ENCODE measurements at places on chromosomes 1 and 21.

DNA sequence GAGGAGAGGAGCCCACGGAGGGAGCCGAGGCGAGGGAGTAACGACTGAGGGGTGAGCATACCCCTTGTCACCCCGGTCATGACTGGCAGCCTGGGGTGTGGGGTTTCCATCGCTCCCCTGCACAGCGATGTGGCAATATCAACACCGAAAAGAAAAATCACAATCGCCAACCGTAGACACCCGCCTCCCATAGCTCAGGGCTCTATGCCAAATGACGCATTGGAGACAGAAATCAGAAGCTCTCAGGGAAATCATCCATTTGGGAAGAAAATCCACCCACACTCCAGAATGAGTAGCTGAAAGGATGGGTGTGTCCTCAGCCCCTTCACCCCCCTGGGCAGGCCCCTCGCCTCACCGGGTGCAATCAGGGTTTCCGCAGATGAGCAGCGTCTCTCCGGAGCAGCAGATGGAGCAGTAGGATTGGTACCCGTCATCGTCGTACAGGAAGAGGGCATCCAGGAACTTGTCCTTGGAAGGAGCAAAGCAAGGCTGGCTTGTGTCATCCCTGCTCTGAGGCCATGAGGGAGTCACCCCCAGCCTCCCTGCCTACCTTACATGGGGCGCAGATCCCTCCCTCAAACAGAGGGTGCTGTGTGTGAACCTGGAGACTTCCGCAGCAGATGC is 2.5 kb downstream of the DNMT3L start:
- no peak for DNase-seq

- DNase-seq = no peak
Observed at GRCh38 chr1:208209286-208209685, 34.9 kb downstream of the PLXNA2 start.

GRCh38 chr21:31457675-31458074 is 113.6 kb upstream of the TIAM1 start:
- no peak for DNase-seq

DNA sequence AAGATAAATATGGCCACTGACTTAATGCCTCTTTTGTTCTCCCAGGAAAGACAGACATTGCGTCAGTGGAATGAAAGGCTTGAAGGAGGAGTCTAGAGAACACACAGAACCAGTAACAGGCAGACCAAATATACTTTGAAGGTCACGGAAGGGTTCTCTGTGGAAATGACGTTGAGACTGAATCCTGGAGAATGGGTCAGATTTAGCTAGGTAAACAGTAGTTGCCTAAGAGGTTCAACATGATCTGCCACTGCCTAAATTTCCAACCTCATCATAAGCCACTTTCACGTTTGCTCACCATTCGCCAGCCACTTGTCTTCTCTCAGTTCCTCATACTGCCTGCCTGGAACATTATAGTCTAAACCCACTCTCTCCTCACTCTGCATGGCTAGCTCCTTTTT is 20.5 kb downstream of the PLA2G4A start:
- DNase-seq = no peak

GRCh38 chr1:213541641-213542040 is 446.1 kb upstream of the PROX1 start:
- DNase-seq = no peak

- DNase-seq = peak; percentile 99
Observed at GRCh38 chr1:172532183-172532699, 709 bp upstream of the SUCO start.

- DNase-seq = no peak
Observed at GRCh38 chr1:185045814-185046492, 595 bp downstream of the RNF2 start.

GRCh38 chr1:19448491-19449439 is 36.6 kb downstream of the CAPZB start:
- DNase-seq = no peak

- DNase-seq = no peak
Observed at GRCh38 chr1:221841251-221841982, 99.5 kb upstream of the DUSP10 start.

- DNase-seq = no peak
Observed at GRCh38 chr1:162285149-162285561, 91.5 kb downstream of the SPATA46 start.

- no peak for DNase-seq
Observed at GRCh38 chr21:41888749-41889376, 9.7 kb upstream of the PRDM15 start.

DNA sequence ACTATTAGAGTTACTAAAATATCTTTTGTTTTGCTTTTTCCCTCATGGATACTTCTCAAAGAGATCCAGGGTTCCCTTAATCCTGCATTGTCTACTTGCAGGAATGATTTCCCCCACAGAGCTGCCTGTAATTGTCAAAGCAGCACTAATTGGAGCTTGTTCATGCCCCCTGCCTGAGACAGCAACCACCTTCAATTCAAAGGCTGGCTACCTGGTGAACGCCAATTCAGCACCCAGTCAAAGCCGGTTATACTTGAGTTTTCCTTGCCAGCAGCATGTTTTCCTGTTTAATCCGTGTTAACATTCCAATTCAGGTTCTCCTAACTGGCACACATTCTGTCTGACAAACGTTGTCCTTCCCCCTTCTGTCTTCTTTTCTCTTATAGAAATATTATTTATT is 382.9 kb downstream of the NTNG1 start:
- DNase-seq = no peak

DNA sequence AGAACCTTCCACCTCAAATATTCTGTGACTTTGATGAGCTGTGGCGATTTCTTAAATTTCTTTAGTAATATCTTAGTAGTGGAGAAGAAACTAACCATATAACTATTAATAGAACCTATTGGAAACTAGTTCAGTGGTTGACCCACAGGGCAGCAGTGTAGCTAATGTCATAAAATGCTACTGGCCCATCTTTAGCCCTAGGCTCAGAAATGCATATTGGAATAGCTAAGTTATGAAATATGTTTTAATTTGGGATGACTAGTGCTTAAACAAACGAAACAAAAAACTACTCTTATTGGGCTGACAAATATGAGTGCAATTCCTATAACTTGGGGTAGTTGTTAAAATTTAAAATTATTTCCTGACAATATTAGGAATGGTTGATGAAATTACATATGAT is 20.2 kb downstream of the MACO1 start:
- no peak for DNase-seq

DNA sequence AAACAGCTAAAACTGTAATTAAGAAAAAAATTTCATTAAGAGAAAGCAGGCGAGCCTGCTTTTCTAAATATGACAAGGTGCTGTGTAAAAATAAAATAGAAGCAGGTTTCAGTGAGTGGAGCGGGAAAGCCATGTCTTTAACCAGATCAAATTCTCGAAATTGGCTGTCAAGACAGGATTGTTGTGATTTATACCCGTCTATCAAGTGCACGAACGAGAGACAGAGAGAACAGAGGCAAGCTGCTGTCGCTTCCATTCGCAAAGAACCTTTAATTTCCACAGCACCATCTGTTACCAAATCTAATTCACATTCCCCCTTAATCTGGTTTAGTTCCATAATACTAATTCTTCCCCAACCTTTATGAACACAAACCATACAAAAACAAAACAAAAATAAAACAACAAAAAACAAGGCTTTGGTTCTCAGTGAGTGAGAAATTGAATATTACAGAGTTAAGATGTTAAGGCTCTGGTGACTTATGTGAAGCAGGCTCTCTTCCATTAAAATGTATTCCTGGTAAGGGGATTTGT is 35.0 kb downstream of the ESRRG start:
- DNase-seq = no peak

DNA sequence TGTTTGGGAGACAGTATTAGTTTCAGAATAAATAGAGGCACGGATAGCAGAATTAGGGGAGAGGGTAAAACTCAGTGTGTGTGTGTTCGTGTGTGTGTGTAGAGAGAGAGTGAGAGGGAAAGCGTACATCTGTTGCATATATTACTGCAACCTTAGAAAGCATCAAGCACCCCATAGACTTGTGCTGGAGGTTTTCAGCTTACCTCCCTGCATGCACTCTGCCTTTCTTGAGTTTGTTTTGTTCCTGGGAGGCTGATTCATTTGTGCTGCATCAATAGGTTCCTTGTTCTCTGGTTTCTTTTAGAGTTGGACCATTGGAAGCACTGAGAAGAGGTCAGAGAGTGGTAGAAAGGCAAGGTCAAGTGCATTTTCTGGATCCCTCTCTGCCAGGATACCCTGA is 104.4 kb upstream of the KCNK1 start:
- DNase-seq = no peak

DNA sequence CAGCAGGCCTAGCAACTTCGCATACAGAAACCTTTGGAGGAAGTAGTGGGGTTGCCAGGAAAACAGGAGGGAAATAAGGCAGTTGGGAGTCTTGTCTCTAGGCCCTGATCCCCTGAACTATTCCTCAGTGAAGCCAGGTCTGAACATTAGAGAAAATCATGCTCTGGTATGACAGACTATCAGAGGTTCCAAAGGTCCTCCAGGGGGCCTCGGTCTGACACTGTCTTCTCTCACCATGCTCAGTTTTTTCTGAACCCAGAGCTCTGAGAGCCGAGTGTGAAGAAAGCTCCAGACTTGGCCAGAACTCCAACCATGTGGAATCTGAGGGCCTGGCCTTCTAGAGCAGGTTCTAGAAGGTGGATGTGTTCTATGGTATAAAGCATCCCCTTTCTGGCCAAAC is 4.0 kb downstream of the TOMM40L start:
- no peak for DNase-seq

DNA sequence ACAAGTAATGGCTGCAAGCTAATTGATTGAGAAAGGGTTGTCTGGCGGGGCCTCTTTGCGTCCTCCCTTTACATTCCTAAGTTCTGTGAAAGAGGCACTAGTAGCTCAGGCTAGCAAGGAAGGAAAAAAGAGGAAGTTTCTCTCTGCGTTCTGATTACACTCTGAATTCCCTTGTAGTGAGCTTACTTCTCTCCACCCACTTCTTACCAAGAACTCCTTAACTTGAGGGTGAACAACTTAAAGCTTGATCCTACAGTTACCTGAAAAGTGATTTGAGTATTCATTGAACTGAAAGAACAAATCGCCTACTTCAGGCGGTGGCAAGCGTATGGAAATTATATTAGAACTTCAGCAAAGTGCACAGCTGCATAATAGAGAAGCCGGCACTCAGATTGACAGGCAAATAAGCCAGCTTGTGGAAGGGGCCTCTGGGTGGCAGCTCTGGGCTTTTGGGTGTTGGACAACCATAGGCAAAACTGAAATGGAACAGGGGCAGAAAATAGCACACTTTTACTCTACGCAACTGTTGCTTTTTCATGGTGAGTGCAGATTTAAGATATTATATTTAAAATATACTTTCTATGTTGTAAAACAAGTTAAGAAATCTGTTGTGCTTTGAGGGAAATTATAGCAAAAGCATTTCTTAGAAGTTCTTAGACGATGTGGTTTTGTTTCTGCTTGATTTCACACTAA is 464.5 kb downstream of the USP25 start:
- DNase-seq = no peak

DNA sequence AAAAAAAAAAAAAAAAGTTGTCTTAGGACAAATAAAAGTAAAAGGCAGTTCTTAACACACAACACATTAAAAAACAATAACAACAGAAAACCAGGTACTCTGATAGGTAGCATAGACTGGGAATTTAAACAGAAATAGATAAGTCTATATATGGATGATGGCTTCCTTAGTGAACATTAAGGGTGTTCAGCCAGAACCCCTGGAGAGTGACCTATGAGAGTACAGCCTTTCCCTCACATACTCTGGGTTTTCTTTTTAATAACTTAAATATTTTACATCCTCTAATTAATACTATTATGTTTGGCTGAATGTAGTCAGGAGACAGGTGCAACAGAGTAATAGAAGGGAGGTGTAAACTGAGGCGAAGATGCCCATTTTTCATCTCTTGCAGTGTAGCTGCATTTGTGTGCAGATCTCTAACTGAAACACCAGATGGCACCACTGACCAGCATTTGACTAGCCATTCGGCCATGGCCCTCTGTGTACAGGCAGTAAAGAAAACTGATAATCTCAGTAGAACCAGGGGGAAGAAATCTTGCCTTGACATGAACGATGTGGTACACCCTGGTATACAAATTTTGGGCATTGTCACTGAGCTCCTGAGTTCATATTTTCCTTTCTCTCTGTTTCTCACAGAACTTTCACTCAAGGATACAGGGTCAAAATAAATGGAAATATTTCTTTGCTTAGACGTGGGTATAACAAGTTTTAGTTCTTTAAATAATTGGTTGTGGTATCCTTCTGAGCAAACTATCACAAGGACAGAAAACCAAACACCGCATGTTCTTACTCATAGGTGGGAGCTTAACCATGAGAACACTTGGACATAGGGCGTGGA is 7.6 kb downstream of the TTF2 start:
- no peak for DNase-seq

- DNase-seq = no peak
Observed at GRCh38 chr21:38958323-38958705, 152.6 kb downstream of the ETS2 start.

DNA sequence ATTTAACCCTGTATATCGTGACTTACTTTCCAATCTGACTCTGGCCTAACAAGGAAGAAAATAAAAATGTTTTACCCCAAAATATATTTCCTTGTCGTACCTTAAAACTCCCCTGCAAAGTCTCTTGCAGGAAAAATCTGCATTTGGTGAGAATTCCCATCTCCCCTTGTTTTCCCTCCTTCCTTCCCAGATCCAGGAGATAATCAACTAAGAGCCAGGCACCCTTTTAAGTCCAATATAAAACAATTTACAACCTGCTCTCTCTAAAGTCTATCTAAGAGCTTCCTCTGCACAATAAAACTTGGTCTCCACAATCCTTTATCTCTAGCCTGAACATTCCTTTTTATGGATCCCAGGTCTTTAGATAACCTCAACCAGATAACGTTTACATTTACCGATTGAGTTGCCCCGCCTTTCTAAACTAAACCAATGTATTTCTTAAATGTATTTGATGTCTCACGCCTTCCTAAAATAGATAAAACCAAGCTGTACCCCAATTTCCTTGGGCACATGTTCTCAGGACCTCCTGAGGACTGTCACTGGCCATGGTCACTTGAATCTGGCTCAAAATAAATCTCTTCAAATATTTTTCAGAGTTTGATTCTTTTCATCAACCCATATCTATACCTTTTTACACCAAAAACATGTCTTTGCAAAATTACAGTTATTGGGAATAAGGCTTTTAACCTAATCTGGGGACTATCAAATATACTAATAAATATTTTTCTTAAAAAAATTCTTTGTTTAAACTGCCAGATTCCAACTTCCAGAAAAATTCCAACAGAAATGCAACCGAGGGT is 993 bp downstream of the DDX59 start:
- no peak for DNase-seq

DNA sequence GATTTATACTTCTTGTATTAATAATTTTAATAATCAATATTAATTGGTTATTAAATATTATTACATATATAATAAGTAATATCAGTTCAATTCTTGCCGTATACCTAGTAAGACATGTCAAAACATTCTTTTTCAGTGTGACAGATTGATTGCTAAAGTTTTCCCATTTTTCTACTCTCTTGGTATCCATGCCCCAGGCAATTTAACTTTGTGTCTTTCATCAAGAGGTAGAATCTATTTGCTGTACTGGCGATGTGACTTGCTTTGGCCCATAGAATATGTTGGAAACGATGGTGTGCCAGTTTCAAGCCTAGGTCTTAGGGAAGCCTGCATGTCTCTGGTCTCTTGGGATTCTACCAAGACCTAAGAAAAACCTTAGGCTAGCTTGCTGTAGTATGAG is 436.1 kb upstream of the ADAMTS5 start:
- DNase-seq = no peak

Measured in vagina (tissue), 2 donors.